Mucosa of descending colon (tissue), 3 donors: ENCODE measurements at places on chromosomes 4 and X. TPM values are rescaled to one million over a fixed set of nuclear protein-coding genes. Genes with fewer than 3 reads are reported as not detected.

TDO2 gene
- 0.58 TPM for total RNA-seq

PCSK1N gene
- total RNA-seq = 13.8 TPM

AFP gene
- total RNA-seq = not detected

NPY5R gene
- total RNA-seq = 1.2 TPM

GRCh38 chr4:17623451-17624001 lies 9.1 kb downstream of the MED28 start:
- no peak for DNase-seq

DNA sequence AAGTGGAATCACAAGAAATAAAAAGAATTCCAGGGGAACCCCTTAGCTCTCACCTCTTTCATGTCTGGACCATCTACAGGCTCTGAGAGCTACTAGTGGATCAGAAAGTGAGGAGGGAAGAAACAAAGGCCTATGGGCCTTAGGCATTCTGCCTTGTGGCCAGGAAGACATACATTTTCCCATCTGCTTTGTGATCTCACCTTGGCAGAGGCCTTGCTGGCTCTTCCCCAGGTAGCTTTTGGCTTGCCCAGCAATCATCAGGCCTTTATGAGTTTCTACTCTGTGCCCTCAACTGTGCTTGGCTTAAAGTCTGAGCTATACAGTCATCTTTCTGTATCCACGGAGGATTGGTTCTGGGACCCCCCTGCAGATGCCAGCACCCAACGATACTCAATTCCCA lies 28.3 kb upstream of the CD99L2 start:
- DNase-seq = no peak

GRCh38 chr4:183658362-183659028 lies 490 bp downstream of the RWDD4 start:
- DNase-seq = peak; percentile 27

DNA sequence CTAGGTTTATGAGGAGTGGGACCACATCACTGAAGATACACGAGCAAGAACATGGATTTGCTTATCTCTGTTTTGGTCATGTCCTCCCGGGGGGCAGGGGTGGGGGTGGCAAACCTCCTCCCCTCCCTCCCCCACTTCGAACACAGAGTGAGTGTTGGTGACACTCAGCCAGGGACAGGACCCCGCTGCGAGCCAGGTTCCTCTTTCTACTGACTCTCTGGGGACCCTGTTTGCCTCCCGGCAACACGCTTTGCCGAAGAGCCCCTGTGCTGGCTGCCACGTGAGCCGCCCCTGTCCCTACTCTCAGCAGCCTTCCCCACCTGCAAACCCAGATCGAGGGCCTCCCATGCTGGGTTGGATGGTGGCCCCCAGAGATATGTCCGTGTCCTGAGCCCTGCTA lies 34.7 kb downstream of the P2RY8 start:
- no peak for DNase-seq

DNA sequence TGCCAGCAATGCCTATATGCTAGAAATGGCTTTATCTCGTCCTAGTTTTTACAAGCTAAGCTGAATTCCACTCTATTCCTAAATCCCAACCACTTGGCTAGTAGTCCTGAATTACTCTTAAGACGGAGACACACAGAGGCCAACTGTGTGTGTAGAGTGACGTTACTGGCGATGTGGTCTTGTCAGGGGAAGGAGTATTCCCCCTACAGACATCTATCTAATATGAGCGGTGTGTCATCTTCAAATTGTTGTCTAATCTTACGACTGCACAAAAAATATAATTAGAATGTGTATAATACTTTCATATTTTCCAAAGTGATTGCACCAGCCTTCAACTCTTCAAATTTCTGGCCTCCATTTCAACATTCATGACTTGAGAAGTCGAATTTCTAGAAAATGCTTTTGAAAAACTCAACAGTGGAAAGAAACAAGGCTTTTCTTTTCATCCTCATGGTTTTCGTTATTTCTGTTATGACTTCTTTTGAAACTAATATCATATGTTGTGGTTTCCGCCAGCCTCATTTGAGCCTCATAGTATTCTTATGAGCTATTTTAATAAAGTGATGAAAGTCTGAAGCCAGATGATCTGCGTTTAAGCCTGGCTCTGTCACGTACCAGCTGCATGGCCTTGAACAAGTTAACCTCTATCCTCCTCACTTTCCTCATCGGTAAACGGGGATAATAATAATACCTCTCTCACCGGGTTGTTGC lies 132.3 kb downstream of the SOWAHB start:
- no peak for DNase-seq

DNA sequence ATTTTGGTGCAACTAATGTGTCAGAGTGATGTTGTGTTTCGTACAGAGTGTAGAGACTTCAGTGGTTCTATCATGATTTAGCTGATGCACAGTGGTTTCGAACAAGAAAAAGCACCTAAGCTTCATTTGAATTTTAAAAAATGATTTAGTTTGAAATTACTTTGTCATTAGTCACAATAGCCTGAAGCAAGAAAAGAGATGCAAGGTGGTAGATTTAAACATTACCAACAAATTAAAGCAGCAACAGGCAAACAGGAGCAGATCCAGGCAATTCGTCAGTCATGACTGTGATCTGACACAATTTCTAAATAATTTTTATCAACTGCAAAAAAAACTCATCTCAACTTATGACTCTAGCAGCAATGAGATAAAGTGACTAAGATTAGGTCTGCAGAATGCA lies 24.6 kb upstream of the COX7B2 start:
- no peak for DNase-seq

GRCh38 chrX:125293850-125294780 lies 25.6 kb upstream of the TEX13C start:
- no peak for DNase-seq
